ENCODE measurements at places on chromosomes 4 and X.

DNA sequence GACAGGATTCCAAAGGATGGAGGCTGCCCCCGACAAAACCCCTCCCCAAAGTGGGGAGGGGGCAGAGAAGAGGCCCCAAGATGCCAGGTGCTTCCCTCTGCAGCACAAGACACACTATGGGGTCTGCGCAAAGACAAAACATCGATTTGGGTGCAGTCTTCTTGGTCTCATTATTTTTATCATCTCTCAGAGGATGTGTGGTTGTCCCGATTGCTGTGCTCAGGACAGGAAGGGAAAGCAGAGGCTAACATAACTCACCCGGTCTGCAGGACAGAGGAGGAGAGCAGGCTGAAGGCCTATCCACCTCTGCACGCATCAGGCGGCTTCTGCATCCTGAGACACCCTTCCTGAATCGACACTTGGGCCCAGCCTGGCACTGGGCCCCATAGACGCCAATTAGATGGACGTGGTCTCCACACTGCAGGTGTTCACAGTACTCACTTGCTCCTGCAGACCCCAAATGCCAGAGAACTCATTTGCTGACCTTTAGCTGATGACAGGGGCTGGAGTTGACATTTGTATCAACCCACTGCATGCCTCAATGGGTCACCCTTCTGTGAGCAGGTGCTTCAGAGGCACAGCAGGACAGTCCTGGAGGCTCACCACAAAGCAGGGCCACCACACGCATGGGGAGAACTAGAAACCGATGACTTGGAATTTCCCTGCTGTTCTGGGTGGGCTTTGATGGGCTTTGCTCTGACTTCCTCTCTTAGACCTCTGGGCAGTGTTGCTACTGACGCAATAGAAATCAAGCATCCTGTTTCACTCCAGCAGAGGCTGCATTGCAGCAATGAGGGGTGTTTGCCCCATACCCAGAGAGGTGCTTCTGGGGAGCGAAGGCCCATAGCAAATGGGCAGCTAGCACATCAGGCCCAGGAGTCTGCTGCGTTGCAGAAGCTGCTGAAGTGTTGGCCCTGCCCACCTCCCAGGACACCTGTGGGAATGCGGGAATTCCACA is 96.3 kb upstream of the ENPP6 start:
- DNase-seq: no peak

DNA sequence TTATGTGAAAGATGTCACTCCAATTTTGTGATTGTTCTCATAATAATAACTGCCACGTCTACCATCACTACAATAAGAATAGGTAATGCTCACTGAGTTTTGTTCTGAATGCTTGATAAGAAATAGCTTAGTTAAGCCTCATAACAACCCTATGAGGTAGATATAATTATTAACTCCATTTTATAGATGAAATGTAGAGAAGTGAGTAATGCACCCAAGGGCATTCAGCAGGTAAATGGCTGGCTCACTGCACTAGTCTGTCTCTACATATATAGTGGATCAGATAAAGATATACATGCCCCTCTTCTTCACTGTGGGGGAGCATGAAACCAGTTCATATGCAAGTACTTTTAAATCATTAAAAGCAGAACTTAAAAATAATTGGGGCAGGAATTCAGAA is 65.8 kb upstream of the SLC4A4 start:
- DNase-seq: no peak

DNA sequence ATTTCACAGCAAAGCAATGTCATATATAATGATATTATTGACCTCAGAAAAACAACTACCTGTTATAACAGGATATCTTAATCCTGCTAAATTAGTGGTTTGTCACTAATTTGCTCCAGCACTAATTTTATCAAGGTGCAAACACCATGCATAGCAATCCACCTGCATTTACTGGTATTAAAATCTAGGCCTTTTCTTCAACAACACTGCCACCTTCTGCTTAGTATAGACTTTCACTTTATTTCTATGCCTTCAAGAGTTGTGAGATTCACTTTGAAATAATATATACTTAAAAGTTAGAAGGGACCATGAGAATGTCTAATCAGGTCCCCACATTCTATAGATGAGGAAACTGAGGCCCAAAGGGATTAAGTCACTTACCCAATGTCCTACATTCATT is 82.1 kb upstream of the IQCM start:
- DNase-seq: peak; percentile 34

- DNase-seq: no peak
Measured at GRCh38 chrX:47746446-47746845, 87.5 kb upstream of the UXT start.

- peak; percentile 44 for DNase-seq
Measured at GRCh38 chrX:55057675-55058249, 17.1 kb upstream of the PAGE2B start.

- DNase-seq: peak; percentile 26
Measured at GRCh38 chrX:13428053-13428786, 108.4 kb upstream of the ATXN3L start.

Measured in GM23338 (cell line).